ENCODE measurements at places on chromosomes 3 and 15. TPM values are rescaled to one million over a fixed set of nuclear protein-coding genes. Genes with fewer than 3 reads are reported as not detected.

FANCD2OS gene
- not detected for polyA plus RNA-seq

- DNase-seq = no peak
These were observed 65.2 kb downstream of the TPRA1 start for GRCh38 chr3:127525373-127525772.

C3orf49 gene
- polyA plus RNA-seq = not detected

USF3 gene
- polyA plus RNA-seq = 4.8 TPM

- DNase-seq = no peak
These were observed 86.9 kb upstream of the C15orf39 start for GRCh38 chr15:75114796-75115195.

SCAANT1 gene
- polyA plus RNA-seq = not detected

DNA sequence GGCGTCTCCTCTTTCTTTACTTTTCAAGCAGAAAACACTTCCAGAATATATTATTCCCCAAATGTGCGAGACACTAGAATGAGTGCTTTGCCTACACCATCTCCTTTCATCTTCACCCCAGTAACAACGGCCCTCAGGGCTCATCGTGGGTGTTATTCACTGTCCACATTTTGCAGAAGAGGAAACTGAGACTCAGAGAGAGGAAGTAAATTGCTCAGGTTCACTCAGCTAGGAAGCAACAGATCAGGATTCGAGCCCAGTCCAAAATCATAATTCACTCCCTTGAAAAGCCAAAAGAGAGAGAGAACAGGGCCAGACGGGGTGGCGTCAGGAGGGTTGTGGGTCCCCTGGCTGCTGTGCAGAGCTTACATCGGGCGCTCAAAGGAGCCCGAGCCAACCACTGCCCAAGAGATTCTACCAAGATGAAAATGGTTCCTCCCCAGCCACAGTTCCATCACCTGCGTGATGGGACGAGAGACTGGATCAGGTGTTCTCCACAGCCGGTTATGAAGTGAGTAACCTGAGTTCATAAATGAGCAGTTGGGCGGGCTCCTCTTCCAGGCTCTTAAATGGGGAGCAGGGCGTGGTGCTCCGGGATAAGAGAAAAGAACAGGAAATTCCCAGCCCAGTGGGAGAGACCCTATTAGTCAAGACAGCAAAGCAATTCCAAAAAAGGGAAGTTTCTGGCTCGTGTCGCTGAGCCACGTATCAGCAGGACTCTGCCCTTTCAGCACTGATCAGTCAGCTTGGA lies 48.6 kb upstream of the FLNB start:
- DNase-seq = peak; percentile 54

- no peak for DNase-seq
These were observed 60.4 kb upstream of the POU1F1 start for GRCh38 chr3:87336761-87337160.
